Suprapubic skin (tissue), 4 donors: ENCODE measurements at places on chromosomes 11 and 22. TPM values are rescaled to one million over a fixed set of nuclear protein-coding genes. Genes with fewer than 3 reads are reported as not detected.

Gene MFNG
- total RNA-seq: 8.6 TPM

DNA sequence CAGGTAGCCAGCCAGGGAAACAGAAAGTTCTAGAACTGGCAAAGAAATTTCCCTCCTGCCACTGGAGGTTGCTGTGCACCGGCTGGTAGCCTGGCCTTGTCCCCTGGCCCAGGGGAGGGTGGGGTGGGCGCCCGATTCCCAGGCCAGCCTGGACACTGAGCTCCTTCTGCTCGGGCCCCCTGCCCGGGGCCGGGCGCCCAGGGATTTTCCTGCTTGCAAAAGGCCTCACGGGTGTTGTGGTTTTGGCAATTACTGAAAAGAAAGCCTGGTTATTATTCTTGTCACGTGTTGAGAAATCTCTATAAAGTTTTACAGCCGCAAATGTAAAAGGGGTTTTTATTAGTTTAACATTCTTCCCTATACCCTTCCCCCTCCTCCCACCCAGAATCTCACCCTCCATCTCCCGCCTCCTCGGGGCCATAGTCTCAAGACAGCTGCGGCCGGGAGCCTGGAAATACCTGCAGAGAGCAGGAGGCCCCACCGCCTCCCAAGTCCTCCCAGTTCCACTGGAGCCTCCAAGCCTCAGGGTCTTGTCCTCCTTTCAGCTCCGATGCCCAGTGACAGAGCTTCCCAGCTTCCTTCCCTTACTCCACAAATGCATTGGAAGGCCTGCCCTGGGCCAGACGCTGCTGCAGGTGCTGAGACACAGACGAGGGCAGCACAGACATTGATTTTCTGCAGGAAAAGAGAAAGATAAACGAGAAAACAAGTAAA, 1515.6 kb downstream of the TBC1D22A start:
- DNase-seq: no peak

Gene SSTR3
- not detected for total RNA-seq

GRCh38 chr11:2085251-2086066, 53.7 kb downstream of the IGF2 start:
- DNase-seq: peak; percentile 37

Gene NOX4
- total RNA-seq: not detected

DNA sequence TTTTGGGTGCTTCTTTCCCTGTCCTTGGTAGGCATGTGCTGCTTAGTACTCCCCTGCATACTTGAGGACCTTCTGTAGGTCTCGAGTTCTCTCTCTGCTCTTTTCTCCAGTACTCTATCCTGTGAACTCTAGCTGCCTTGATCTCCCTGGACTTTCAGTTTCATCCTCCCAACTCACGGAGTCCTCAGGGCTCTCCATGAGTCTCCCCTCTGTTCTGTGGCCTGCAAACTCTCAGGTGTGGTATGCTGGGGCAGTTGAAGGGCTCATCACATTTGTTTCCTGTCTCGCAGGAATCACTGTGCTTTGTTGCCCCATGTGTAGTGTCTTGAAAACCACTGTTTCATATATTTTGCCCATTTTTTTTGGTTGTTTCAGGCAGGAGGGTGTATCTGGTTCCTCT, 3.3 kb upstream of the PACS1 start:
- DNase-seq: no peak

DNA sequence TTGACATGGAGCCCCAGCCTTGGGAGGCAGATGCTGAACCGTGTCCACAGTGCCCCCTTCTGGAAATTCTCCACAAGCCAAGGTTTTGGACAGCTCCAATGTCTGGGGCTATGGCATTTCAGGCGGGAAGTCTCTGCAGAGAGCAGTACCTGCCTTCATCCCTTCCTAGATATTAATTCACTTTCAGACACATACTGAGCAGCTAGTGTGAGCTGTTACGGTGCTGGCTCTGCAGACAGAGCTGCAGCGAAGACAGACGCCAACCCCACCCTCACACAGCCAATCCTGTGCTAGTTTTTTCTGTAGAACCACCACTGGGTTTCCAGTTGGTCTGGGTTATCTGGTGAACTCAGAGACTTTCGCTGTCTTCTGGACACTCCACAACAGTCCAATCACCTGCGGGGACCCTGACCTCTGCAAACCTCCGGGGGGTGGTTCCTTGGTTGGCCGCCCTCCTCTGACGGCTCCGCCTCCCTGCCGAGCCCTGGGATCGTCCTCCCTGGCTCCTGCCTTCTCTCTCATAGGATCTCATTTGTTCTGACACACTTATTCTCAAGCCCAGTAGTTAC, 9.1 kb downstream of the LMF2 start:
- no peak for DNase-seq

GRCh38 chr11:134781380-134781866, 369.4 kb upstream of the B3GAT1 start:
- DNase-seq: no peak

Gene OR8G5
- not detected for total RNA-seq

Gene SPI1
- 11.5 TPM for total RNA-seq

DNA sequence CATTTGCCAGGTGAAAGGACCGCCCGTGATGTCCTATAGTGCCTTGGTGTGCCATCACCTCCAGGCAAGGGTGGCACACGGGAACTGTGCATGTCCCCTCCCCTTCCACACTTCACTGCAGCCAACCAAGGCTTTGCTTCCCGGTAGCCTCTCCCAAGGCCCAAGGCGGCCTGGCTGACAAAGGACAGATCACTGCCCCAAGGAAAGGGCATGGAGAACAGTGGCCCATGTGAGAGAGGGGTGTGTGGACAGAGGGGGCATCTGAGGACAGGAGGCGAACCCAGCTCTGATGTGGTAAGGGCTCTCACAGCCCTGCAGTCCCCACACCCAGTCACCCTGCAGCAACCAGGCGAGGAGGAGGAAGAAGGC, 50.4 kb downstream of the RPUSD4 start:
- no peak for DNase-seq

Gene HSPB2
- total RNA-seq: not detected

Gene NXF1
- 88.1 TPM for total RNA-seq

Gene ASPHD2
- 28.0 TPM for total RNA-seq

DNA sequence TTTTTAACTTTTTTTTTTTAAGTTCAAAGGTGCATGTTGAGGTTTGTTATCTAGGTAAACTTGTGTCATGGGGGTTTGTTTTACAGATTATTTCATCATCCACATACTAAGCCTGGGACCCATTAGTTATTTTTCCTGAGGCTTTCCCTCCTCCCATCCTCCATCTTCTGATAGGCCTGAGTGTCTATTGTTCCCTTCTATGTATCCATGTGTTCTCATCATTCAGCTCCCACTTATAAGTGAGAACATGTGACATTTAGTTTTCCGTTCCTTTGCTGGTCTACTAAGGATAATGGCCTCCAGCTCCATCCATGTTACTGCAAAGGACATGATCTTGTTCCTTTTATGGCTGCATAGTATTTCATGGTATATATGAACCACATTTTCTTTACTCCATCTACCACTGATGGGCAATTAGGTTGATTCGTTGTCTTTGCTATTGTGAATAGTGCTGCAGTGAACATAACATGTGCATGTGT, 14.4 kb downstream of the DEUP1 start:
- no peak for DNase-seq

- no peak for DNase-seq
These were observed 2.7 kb downstream of the ZNF215 start for GRCh38 chr11:6928916-6929315.

- no peak for DNase-seq
These were observed 83.9 kb upstream of the EED start for GRCh38 chr11:86160541-86161149.

- no peak for DNase-seq
These were observed 6.8 kb downstream of the CABP7 start for GRCh38 chr22:29726512-29727130.

Gene NXPE4
- not detected for total RNA-seq

- DNase-seq: no peak
These were observed 8.8 kb downstream of the NNMT start for GRCh38 chr11:114304969-114305368.

DNA sequence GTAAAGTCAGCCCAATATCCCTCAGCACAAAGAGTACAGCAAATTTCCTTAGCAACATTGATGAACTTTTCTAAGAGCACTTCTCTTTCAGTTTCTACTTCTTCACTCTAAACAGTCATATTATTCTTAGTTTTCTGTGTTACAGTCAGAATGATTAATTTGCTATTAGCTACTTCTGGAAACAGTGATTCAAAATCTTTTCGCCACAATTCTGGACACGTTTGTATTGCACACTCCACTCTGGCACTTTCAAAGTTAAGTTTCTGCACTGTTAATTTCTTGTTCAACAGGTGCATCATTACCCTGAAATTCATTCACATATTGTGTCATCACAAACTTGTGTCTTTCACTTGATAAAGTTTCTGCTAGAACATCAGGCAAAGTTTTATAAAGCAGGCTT, 22.5 kb downstream of the ABTB2 start:
- no peak for DNase-seq

GRCh38 chr11:28822576-28822975, 714.4 kb downstream of the METTL15 start:
- DNase-seq: no peak

Gene SPON1
- 10.2 TPM for total RNA-seq

DNA sequence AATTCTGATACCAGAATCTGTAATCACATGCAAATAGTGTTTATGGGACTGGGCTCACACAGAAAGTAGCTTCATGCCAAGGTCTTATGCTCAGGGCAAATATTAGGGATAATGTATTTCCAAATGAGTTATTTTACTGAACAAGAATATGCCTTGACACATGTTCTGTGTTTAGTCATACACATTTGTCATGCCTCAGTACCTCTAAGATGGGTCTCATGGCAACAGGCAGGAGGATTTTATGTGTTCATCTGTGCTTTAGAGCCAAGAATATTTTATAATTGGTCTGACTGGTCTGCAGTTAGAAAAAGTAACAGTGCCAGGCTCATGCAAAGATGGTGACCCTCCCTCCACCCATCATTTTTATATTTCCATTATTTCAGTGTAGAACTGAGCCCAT, 49.1 kb downstream of the JAM3 start:
- DNase-seq: no peak

DNA sequence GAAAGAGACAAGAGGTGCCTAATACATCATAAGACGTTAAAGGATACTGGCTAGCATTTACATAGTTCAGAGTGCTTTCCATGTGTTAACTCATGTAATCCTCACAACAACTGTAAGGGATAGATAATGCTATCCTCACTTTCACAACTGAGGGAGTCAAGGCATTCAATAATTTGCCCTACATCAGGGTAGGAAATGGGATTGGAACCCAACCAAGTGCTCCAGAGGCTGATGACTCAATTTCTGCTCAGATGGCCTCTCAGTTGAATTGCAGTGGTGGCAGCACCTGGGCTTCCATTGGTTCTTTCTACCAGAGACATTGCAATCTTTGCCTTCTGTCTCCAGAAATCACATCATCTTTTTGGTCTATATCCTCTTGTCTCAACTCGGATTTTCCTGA, 232.9 kb downstream of the ETS1 start:
- no peak for DNase-seq
